ENCODE measurements at places on chromosomes 5 and 9.
A peak's percentile ranks its signal among the peaks of the same experiment; 100 is the strongest.

GRCh38 chr5:72508241-72509170, 1.3 kb upstream of the ZNF366 start:
- no peak for DNase-seq

DNA sequence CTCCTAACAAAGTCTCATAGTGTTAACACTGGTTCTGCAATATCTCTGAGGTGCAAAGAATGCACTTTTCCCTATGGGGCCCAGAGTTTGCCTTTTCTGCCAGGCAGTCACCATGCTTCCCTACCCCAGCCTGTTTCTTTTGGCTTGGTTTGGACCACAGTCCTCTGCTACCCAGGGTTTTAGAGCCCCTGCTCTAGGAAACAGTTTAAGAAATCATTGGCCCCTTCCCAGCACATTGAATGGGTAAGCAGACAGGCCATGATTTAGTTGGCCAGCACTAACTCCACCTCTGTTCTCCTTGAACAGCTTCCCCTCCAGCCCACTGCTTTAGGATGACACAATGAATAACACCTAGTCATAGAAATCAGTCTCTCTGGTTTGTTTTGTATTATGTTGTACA, 73.2 kb downstream of the UBAP1 start:
- peak; percentile 50 for DNase-seq

DNA sequence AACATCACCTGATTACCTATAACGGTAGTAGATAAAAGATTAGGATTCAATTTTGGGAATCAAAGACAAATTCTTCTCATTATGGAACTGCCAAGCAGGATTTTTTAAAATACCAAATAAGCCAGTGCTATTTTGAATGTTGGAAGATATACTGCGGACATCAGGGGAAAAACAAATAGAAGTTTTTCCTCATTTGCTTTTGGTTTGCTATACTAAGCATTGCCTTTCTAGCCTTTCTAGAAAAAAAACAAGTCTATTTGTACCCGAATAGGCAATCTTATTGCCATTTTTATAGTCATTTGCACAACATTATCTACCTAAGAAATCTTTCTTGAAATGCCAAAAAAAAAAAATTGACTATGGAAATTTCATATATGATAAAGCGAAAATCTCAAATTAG, 379.5 kb downstream of the CDH10 start:
- DNase-seq, result no peak

DNA sequence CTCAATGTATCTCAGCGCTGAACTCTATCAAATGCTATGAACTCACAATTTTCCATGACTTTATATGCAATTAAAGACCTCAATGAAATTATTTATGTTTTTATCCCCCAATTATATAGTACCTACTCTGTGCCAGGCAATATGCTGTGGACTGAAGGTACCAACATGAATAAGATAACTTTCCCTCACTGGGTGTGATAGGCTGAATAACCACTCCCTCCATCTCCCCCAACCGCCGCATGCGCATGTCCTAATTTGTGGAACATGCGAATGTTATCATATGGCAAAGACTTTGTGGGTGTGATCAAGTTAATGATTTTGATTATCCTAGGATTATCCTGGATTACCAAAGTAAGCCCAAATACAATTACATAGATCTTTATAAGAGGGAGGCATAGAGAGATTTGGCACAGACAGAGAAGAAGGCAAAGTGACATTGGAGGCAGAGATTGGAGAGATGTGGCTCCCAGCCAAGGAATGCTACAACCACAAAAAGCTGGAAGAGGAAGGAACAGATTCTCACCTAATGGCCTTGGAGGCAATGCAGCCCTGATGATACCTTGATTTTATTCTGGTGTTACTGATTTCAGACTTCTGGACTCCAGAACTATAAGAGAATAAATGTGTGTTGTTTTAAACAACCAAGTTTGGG, 149.1 kb upstream of the VCAN start:
- DNase-seq, result no peak

- DNase-seq, result peak; percentile 28
Observed at GRCh38 chr5:65151614-65152013, 330.1 kb downstream of the ADAMTS6 start.

GRCh38 chr5:157651623-157652376, 438 bp downstream of the SOX30 start:
- DNase-seq, result peak; percentile 69

DNA sequence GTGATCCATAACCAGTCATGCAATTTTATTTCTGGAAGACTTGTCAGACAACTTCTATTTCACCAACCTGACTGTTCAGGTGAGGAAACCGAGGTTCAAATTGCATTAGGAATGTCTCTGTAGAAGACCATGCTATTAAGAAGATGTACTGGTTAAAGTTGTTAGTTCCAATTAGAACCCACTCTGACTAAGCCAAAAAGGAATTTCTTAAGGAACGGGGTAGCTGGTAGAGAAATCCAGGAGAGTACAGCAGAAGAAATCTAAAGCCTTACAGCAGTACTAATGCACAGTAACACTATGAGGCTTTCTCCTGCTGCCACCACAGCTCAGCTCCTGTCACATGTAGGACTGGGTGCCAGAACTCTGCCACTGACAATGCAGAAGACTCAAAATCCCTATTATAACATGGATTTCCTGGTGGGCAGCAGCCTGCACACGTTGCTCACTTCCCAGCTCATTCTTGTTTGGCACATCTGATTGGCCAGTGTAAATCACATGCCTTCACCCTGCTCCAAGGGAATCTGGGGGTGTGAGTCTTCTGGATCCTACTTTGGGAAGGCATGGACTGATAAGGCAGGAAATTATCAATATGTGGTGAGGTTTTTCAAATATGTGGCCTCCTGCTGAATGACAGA, 37.1 kb downstream of the CAST start:
- peak; percentile 40 for DNase-seq

DNA sequence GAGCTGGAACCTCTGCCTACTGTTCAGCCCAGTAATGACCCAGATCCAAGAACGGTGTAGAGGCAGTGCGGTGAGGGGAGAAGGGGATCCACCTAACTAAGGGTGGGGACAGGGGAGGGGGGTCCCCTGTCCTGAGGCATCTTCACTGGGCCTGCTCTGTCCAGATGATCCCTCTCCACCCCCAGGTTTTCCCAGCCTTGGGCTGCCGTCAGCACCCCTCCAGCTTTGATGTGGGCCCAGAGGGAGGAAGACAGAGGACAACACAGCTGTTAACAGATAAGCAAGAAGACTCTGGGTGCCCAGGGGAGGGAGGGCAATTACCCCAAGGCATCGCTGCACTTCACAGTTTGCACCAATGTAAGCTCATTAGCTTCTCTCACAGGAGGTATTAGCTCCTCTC, 19.3 kb downstream of the BICD2 start:
- no peak for DNase-seq

DNA sequence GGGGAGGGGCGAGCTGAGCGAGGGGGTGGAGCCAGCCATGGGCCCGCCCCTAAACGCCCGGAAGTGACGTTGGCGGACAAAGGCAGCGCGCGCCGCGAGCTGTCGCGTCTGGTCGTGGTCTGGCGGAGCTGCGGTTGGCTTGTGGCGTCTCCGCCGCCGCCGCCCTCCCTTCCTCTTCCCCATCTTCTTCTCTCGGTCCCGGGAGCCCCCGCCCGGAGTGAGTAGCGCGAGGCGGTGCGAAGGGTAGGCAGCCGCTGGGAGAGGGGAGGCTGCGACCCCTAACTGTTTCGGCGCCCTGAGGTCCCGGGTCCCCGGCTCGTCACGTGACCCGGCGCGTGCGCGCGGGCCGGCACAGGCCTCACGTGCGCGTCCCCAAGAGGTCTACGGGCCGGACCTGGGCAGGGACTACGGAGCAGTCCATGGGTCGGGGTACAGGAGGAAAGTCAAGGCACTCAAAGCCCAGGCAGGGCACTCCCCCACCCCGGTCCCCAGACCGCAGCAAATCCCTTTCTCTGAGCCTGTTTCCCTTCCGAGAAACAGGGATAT, at the start of gene NTMT1:
NTMT1 (plus strand) TSS at position 85 of the 546 bp plus-strand sequence. CDS start 6,541 bp downstream, outside the sequence.
- DNase-seq, result peak; percentile 94

GRCh38 chr5:135971701-135972100, 16.9 kb upstream of the LECT2 start:
- no peak for DNase-seq

DNA sequence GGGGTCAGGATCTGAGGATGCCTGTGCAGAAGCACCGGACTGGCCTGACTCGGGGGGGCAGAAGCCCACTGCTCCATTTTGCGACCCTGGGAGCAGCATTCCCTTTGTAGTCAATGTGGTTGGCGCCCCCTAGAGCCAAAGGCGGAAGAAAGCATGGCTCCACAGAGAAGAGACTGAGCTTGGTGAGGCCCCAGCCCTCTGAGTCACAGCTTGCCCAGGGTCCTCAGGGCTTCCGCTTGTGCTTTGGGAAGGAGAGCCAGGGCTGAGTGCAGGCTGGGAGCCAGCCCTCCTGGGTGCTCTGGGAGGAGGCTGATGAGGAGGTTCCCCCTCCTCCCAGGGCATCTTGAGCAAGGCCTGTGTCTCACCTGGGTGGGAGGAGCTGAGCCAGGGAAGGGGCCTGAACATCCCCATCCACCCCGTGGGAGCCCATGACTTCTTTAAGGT, 5.5 kb upstream of the AQP3 start:
- DNase-seq, result peak; percentile 89

GRCh38 chr9:26919698-26920097, 27.1 kb upstream of the CAAP1 start:
- no peak for DNase-seq

GRCh38 chr9:100426189-100426529, 784 bp upstream of the MSANTD3 start:
- DNase-seq, result no peak

- DNase-seq, result no peak
Observed at GRCh38 chr5:140633501-140633900, 526 bp upstream of the CD14 start.

DNA sequence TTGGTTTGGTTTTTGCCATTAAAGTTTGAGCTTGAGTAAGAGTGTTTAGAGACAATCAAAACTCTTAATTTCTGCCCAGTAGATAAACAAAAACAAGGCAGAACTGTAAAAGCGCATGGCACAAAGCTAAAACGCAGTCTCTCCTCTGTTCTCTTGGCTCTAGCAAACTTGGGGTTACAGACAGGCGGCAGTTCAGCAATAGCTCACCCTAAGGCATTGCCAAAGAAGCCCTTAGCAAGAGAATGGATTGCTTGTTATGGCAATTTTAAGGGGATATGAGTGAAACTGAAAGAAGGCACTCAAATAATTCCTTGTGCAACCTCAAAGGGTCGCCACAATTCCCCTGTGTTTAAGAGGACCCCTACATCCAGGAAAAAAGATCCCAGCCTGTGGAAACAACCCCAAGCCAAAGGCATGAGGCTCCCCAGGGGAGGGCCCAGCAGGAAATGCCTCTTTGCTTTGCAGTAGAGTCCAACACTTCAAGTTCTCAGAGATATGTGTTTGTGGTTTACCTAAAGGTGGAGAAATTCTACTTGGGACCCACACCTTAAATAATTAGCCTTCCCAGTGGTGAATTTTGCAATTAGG, 317.0 kb upstream of the MPDZ start:
- DNase-seq, result no peak

DNA sequence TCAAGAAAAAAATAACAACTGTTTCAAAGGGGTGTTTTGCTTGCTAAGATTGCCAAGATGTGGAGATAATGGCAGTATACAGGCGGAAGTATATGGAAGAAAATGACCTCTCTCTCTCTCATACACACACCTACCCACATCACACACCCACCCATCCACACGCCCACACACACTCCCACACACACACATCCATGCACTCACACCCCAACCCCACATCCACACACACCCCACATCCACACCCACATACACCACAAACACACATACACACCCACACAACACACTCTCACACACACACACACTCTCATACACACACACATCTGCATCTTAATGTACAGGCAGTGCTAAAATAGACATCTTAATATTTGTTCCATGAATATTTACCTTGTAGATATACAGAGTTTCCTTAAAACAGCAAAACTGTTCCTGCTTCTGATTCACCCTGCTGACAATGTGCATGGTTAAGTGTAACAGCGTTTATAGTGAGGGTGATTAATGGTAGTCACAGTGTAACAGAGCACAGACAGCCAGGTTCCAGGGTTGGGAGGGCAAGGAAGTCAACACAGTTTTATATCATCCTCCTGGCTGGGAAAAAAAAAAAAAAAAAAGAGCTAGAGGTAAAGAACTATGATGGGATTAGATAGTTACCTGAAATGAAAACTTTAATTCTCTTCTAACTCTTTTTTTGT, 8.3 kb downstream of the BHMT2 start:
- peak; percentile 47 for DNase-seq

GRCh38 chr9:127915325-127915752, 1.5 kb downstream of the ST6GALNAC4 start:
- DNase-seq, result peak; percentile 25

GRCh38 chr5:1536322-1536845, 12.6 kb upstream of the LPCAT1 start:
- DNase-seq, result peak; percentile 47

GRCh38 chr5:165631235-165631634, 2125.8 kb downstream of the MAT2B start:
- no peak for DNase-seq

DNA sequence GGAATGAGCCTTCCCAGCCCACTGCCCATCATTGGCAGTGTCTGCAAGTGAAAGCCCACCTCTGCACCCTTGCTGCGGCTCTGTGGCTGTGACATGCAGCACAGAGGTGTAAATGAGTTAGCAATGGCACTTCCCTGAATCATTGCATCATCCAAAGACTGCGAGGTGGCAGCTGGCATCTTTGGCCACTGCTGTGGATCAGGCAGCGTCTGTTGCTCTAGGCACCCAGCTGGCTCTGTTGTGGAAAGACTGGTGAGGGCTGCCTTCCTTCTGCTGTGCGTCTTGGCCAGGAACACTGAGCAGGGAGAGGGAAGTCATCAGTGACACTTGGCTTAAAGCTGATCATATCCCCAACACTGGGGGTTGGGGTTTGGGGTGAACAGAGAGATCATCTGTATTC, 64.5 kb downstream of the MFAP3 start:
- DNase-seq, result no peak

DNA sequence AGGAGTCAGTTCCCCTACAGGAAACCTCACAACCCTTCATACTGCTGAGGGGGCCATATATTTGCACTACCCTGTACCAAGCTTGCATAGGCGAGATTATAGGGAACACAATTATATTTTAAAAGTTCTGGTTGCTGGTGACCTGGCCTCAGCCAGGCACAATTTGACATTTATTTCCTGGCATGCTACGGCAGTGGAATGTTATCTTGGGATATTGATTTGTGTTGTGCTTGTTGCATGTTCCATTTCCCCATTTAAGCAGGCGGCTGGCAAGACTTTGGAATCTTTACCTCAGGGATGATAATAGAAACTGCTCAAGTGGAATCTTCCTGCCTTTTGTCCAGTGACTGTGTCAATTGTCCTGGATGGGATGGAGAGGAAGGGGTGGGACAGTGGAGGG, 67.0 kb upstream of the RPS23 start:
- DNase-seq, result no peak

DNA sequence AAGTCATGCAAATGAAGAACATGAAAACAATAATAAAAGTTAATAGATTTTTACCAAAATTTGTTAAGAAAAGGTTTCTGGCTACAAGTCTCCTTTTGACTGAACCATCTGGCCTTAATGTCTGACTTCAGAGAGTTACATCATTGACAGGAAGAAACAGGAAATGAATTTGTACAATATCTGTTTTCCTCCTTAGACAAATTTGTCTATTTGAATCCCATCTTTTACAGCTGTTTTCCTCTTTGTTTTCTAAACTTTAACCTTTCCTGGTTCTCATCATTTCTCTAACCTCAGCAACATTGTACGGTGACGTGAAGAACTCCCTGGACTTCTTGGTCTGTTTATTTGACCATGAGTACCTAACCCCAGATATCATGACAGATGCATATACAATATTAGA, 567.5 kb upstream of the RIOK2 start:
- DNase-seq, result no peak

All from GM23248 (cell line).